ENCODE measurements at places on chromosomes 7 and 10. TPM values are rescaled to one million over a fixed set of nuclear protein-coding genes. Genes with fewer than 3 reads are reported as not detected.

DNA sequence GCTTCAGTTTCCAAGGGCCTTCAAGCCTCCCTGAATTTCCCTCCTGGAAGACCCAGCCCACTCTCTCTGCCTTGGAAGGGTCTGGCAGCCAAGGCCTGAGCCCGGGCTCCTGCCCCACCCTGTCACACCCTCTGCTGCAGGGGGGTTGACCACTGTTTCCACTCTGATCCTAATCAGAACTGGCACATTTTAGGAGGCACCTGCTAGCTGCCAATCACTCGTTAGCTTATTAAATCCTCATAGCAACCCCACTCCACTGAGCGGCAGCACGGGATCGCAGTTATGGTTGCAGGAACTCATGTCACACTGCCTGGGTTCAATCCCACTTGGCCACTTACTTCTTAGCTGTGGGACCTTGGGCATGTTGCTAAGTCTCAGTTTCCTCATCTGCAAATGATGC lies 12.9 kb downstream of the HSPB1 start:
- DNase-seq = no peak
- no peaks in the 10 kb centered on the region for H3K27me3 ChIP-seq
- H3K36me3 ChIP-seq = no peaks in the 10 kb centered on the region
- no peak overlapping the region for H3K4me3 ChIP-seq

GRCh38 chr10:117090834-117091233 lies 47.2 kb downstream of the VAX1 start:
- H3K27me3 ChIP-seq = peaks cover 10% of the 10 kb centered on the region
- no peaks in the 10 kb centered on the region for H3K4me1 ChIP-seq
- H3K4me3 ChIP-seq = no peak overlapping the region
- H3K36me3 ChIP-seq = no peaks in the 10 kb centered on the region
- no peak overlapping the region for H3K27ac ChIP-seq

- DNase-seq = no peak
- no peak overlapping the region for H3K27ac ChIP-seq
- H3K4me1 ChIP-seq = no peaks in the 10 kb centered on the region
- no peaks in the 10 kb centered on the region for H3K27me3 ChIP-seq
- no peak overlapping the region for H3K4me3 ChIP-seq
These were observed 13.1 kb upstream of the UCMA start for GRCh38 chr10:13247246-13247645.

DNA sequence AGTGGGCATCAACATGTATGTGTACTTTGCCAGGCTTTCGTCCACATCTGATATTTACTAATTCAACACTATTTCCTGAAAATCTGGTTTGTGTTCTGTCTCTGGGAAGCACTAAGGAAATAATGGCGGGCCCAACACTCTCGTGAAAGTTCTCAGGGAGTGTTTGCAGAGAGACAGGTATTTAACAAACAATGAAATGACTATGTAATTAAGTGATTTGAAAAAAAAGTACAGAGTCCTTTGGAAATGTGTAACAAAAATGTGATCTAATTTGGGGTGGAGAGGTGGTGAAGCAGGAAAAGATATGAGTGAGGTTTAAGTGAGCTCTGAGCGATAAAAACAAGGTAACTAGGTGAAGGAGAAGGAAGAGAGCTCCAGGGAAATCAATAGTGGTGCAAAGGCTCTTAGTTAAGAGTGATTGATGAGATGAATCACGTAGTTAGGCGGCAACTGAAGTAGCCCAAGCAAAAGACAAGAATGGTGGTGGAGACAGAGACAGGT lies 95.3 kb upstream of the DNAJB12 start:
- DNase-seq = no peak
- H3K27me3 ChIP-seq = no peaks in the 10 kb centered on the region
- no peak overlapping the region for H3K27ac ChIP-seq
- H3K36me3 ChIP-seq = no peaks in the 10 kb centered on the region
- H3K4me3 ChIP-seq = no peak overlapping the region
- H3K4me1 ChIP-seq = no peaks in the 10 kb centered on the region

Gene COL13A1
- total RNA-seq = 17.3 TPM

Gene TDRD1
- total RNA-seq = not detected
